T-helper 1 cell (primary cell): ENCODE measurements at places on chromosomes 6 and 20.

GRCh38 chr6:134873500-134874388, 76.2 kb downstream of the ALDH8A1 start:
- peak; percentile 33 for DNase-seq

GRCh38 chr6:166446146-166446545, 63.4 kb upstream of the MPC1 start:
- DNase-seq, result no peak

- no peak for DNase-seq
These were observed 212.5 kb downstream of the BMP7 start for GRCh38 chr20:57053793-57054552.

GRCh38 chr6:150686566-150686965, 86.9 kb downstream of the PLEKHG1 start:
- DNase-seq, result no peak

DNA sequence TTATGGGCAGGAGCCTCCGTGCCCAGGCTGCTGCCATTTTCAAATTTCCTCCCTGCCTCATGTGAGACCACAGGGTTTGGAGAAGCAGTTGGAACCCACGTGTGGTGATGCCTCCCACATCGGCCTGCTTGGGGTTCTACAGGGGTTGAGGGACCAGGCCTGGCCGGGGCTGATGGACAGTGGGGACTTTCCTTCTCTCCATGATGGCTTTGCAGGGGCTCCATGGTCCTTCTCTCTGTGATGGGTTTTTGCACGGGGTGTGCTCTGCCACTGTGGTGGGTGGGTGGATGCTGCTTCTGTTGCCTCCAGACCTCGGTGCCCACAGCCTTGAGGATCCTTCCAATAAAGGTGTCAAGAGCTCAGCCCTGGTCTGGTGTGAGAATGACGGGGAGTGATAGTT, 54.4 kb downstream of the ADNP start:
- no peak for DNase-seq
